ENCODE measurements at places on chromosomes 2 and 18.

DNA sequence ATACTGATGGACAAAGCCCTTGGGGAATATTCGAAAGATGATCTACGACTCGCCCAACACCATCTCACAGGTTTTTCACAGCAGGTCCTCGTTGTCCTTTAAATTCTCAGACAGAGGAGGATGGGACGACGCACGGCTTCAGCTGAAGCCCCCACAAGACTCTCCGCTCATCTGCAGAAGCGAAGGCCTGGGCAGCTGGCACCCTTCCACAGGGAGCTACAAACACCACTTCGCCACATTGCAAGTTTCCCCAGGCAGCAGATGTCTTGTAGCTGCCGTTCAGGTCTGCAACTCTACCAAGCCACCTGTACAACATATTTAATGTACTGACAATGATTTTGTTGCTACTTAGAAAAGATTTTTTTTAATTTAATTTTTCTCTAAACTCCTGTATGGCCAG lies 642.9 kb downstream of the ZEB2 start:
- DNase-seq = no peak

DNA sequence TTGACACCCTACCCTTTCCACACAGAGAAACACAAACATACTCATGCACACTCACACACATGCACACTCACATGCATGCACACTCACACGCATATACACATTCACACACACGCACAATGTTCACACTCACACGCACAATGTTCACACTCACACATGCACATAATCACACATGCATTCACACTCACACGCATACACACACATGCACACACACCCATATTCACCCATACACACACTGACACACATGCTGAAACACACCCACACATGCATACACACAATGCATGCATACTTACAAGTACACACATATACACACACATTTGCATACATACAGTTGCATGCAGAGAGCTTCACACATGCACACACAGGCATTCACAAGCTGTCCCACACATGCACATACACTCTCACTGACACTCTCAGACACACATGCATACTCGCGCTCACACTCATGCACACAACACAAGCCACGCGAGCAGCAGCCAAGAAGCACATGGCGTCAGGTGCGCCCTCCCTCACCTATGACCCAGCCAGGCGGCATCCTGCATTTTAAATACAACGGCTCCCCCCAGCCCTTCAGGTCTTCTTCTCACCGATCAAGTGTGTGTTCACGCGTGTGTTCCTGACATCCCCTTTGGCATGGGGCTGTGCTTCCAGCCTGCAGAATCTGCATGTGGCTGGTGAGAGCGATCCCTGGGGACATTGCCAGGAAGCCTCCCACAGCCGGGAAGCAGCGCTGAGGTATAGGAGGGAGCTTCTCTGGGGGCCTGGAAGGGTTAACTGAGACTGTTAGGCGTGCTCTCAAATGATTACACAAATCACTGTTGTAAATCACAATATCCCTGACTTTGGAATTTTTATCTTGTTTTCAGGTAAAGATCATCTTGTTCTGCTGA lies 195.1 kb downstream of the RTP5 start:
- no peak for DNase-seq

DNA sequence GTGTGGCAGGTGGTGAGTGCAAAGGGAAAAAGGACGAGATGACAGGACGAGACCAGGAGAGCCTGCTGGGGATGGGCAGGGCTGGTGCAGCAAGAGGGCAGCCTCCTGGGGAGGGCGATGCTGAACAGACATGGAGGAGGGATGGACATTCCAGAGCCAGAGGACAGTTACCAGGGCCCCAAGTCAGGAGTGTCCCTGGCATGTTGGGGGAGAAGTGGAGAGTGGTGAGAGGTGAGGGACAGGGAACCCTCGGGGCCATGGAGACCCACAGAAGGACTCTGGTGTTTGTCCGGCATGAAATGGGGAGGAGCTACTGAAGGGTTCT lies 19.0 kb downstream of the MTERF4 start:
- DNase-seq = no peak

GRCh38 chr18:45621061-45621511 lies 5.8 kb downstream of the SLC14A2 start:
- peak; percentile 26 for DNase-seq

DNA sequence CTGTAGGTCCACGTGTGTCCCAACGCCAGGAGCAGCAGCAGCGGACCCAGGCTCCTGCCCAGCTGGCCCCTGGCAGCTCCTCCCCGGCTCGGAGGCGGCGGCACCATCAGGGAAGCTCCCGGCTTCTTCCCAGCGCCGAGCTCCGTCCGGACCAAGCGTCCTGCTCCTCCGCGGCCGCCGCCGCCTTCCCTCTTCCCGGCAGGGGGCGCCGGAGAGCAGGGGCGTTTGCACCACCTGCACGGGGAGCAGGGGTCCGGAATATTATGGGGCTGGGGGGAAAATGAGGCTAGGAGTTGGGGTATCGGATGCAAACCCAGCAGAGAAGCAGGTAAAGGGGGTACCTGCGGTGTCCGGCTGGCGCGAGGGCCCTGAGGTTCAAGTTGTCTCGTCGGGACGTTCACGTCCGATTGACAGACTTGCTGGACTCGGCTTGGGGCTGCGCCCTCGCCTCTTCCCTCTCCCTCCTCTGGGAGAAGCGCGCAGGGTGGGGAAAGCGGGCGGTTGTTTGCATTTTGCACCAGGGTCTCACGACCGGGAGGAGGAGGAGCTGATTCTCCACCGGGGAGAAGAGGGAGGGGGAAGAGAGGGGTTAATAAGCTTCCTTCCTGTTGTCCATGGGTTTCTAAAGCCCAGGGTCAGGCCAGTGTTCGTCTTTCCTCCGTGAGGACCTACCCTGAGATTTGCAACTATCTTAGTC lies at the start of gene CCBE1:
TSS of gene CCBE1 (minus strand) at position 188 of the 697 bp plus-strand sequence.
- DNase-seq = no peak

GRCh38 chr18:46436621-46437020 lies 220.4 kb downstream of the LOXHD1 start:
- no peak for DNase-seq

DNA sequence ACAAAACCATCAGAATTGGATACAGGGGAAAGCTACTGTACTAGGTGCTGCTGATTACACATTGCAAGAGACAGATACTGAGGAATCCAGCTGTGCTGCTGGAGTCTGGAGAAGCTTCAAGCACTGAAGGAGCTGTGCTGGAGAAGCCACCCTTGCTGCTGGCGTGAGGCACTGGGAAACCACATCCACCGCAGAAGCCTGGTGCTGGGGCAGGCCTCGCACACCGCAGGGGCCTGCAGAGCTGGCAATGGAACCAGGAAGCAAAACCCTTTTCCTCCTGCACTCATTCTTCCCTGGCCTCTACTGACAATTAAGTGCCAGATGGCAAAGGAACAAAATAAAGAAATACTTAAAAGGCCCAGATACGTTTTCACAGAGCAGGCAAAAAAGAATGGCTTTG lies 94.4 kb upstream of the MSH6 start:
- DNase-seq = no peak

- DNase-seq = no peak
Observed at GRCh38 chr2:207603486-207603885, 21.7 kb downstream of the METTL21A start.

DNA sequence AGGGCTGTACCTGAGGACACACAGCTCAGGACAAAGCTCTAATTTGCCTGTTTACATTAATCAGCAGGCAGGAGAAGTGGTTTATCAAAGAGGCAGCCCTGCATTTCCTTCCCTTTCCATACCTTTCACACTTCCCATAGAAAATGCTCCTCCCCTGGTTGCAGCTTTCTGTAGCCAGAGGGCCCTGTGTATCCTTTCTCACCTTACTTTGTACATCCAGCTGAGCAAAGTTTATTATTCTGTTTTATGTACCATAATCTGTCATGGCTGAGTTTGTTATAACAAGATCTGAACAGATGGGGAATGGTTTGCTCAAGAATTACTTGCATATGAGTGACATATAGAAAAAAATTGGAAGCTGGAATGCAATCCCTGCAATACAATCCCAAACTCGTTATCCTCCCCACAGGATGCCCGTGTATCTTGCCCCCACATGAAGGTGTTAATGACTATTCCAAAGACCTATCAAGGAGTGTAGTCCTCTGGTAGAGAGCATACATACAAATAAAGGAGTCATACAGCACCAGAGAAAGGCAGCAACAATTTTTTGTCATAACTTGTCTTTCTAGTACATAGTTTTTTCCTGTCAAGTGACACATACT lies 1025.8 kb upstream of the KLHL29 start:
- no peak for DNase-seq

- no peak for DNase-seq
Observed at GRCh38 chr2:239561446-239562001, 160.7 kb upstream of the HDAC4 start.

DNA sequence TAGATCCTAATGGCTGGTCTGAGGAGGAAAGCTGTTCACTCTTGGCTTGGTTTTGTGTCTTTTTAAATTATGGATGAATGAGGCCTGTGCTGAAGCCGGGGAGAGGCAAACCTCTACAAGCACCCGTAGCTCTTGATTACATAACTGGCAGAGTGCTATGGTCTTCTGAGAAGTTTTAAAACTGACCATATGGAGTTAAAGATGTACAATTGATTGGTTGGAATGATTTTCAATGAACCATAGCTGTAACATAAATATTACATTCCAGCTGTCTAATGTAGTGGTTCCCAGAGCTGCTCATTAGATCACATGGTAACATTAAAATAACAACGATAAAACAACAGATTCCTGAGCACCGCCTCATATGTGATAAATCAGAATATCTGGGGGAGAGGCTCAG lies 71.1 kb upstream of the MAP4K3 start:
- no peak for DNase-seq

GRCh38 chr18:7577706-7578105 lies 10.6 kb downstream of the PTPRM start:
- DNase-seq = no peak

DNA sequence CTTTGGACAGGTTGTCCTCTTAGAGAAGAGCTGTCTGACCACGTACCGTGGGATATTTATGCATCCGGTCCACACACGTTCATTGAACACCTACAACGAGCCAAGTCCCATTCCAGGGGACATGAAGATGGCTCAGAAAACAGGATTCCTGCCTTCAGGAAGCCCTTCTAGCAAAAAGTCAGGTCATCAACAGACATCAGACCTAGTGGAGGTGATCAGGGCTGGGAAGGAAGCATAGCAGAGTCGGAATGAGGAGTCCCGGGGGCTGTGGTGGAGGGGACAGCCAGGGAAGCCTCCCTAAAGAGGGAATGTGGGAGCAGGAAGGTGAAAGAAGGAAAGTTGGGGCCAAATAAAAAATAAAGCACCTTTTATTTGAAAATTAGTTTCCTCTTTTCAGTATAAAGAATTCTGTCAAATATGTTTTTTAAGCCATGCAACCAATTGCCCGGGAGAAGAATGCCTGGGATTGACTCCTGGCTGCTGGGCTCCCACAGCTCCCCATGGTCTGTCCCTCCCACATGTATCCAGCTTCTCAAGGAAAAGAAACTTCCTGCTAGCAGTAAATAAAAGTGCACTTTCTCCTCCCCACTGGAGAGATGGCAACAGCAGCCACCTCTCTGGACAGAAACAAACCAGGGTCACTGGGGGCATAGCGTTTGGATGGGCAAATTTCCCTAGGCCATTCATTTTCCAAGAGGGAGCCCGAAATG lies 144.8 kb downstream of the SMAD7 start:
- DNase-seq = no peak

DNA sequence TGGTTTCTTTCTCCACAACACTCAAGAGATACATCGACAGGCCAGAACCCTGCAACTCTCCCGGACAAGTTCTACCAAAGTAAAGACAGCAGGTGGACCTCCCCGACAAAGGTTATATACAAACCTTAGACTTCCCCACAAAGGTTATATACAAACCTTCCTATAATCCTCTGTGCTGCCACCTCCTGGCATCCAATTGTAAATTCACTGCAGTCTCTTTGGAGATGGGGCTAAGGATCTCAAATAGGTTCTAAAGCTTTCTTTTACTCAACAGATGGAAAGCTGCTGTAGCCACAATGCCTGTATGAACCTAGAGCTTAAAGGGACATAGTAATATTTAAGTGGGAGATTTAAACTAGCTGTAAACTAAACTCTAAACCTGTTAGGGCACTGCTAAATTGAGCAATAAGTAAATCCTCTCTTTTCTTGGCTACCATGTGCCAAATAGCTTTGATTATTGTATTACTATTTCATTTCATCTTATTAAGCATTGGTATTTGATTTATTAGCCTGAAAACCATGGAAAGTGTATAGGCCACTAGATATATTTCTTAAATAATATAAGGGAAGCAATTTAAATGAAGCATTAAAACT lies 9.8 kb upstream of the MREG start:
- peak; percentile 36 for DNase-seq

GRCh38 chr2:55837073-55837472 lies 86.5 kb downstream of the EFEMP1 start:
- no peak for DNase-seq

DNA sequence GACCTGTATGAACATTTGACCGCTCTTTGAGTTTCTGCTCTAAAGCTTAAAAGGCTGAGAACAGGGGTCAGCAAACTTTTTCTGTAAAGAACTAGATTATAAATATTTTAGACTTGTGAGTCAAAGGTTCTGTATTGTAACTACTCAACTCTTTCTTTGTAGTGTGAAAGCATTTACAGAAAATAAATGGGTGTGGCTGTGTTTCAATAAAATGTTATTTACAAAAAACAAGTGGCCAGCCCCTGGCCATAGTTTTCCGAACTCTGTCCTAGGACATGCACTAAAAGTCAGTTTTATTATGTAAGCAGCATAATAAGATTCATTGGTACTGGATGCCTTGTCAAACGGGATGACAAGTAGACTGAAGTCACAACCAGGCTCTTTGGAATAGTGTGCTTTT lies 434.9 kb downstream of the ZEB2 start:
- no peak for DNase-seq

DNA sequence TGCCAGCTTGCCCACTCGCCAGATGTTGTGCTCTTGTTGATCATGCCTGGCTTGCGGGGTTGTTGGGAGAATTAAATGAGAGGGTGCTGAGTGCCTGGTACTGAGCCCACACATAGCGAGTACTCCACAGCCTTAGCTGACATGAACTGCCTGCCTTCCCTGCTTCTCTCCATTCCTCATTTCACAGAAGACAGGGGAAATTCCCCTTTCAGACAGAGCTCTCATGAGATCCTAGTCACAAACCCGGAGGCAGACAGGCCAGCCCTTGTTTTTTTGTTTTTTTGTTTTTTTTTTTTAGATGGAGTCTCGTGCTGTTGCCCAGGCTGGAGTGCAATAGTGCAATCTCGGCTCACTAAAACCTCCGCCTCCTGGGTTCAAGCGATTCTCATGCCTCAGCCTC lies 17.1 kb upstream of the DNMT3A start:
- DNase-seq = no peak

DNA sequence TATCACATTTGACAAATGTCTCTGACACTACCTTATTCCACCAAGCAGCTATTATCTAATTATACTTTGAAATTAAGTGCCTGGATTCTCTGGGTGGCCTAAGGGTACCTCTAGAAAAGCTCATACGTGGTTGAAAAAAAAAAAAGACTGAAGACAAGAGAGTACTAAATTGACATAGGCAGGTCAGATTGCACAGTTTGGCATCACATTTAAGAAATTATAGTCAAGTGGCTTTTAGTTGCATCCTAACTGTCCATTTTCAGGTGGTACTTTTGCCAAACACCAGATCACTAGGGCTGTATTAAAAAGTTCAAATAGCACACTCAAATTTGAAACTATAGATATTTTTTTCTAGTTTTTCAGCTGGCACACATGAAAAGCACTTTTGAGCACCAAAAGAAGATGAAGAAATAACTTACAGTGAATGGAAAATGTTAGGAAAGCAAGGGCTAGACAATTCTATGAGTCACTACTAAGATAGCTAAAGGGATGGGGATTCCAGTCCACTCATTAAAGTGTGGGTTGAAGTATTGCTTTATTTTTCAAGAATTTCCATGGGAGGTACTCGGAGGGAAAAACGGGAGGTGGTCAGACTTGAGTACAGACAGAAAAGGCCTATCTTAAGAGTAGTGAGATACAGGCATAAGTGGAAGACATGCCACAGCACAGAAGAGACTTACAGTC lies 106.5 kb upstream of the COL5A2 start:
- no peak for DNase-seq

All from activated T-cell treated with anti-CD3 and anti-CD28 coated beads, Interleukin-2, amount 50 U/mL, for 4 hours (primary cell).